Retina (tissue), 1 donor: ENCODE measurements at places on chromosomes 12 and 14.

DNA sequence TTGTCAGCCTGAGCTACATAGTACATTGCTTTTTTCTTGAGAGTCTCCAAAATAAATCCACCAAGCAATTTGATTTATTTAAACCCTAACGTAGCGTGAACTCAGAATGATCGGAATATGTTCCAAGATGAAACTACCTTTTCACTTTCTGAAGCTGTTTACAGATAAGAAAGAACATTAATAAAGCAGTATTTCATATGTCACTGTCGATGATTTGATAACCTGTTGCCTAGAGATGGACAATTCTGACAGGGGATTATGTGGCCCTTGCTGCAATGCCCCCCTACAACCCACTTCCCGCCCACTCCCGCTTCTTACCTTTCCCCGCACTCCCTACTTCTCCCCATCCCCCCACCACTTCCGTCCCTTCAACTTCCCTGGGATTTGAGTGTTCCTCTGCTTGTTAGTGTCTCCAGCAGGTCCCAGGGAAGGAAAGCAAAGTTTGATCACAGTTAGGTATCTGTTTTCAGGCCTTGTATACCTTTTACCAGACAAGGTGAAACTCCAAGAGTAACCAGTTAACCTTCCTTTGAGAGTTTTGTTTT, 229.2 kb upstream of the HMGA2 start:
- no peak for DNase-seq

- DNase-seq, result peak; percentile 88
Observed at GRCh38 chr14:99592933-99593753, 10.9 kb downstream of the CCDC85C start.

DNA sequence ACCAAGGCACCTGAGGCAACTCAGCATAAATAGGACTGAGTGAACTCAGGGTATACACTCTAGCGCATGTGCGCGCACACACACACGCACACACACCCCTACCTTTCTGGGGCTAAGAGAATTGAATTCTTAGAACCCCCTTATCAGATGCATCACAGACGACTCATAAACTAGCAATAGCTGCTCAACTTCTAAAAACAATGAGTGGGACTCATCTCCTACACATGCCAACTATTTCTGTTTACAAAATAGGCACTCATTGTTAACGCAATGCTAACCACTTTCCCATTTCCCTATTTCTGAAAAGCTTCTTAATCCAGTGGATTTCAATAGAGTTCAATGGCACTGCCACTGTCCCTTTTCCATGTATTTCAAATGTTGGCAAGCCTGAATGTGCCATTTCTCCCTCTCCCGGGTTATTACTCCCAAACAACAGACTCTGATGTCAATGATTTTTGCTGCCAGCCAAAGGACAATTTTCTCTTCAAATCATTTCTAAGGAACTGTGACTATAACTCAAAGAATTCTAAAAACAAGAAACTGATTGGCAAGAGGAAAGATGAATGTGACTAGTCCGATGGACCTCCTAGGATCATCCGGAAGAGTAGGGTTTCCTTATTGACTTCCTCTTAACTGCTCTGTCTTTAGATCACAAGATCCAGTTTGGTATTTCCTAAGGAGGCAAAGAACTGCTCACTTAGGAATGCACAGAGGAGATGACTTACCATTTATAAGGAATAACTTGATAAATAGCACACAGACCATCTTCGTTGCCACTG, 48.8 kb downstream of the SLC38A1 start:
- DNase-seq, result no peak

- DNase-seq, result no peak
Observed at GRCh38 chr12:14836336-14837210, 6.8 kb downstream of the ART4 start.

- DNase-seq, result no peak
Observed at GRCh38 chr12:95439461-95440230, 34.3 kb upstream of the METAP2 start.

GRCh38 chr14:91417120-91417982, at the start of gene CCDC88C:
Gene CCDC88C (minus strand): TSS chr14:91417820. CDS start chr14:91417690, 130 bp downstream.
- peak; percentile 81 for DNase-seq

DNA sequence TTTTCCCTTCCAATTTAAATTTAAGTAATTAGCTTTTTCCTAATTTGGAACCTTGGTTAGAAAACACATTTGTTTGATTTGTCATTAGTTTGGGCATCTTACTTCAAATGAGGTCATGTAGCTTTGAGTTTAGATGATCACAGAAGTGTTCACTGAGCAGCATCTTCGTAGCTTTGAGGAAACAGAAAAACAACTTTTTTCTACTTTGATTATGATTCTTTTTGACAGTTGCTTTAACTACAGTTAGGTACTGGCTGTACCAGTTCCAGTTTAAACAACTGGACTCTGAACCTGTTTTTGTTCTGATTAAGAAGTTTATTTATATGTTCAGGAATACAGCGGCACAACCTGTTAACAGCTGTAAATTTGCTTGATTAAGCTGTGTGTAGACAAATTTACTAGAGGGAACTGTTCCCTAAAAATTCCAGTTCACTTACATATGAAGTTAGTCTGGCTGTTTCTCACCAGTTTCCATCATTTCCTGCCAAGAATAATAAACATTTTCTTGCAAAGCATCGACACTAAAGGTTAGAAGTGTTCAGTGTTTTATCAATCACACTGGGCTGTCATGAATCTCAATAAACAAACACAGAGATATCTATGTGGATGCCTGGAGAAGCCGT, 191.9 kb downstream of the RAD51B start:
- DNase-seq, result peak; percentile 75

- no peak for DNase-seq
Observed at GRCh38 chr14:102764220-102764671, 13.0 kb upstream of the TRAF3 start.

DNA sequence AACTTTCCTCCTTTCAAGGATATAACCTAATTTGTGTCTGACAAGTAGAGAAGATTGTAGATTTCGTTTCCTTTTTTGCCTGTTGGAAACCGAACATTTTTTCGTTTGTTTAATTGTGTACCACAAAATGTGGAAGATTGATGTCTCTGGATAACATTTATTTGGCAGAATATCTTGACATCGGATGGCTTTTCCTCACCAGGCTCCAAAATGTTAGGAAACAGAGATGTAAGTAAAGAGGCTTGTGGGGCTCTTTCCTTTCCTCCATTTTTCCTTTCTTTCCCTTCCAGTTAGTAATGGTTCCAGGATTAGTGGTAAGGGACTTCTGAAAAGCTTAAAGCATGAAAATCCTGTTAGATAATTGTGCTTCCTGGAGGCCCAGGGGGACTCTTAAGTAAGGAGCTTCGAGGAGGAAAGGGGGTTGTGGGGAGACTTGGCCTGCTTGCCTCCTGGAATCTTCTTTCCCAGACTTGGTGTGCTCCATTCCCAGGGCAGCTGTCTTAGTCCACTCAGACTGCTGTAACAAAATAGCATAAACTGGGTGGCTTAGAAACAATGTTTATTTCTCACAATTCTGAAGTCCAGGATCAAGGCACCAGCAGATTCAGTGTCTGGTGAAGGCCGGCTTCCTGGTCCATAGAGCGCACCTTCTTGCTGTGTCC, 243.1 kb upstream of the PWP1 start:
- DNase-seq, result no peak

DNA sequence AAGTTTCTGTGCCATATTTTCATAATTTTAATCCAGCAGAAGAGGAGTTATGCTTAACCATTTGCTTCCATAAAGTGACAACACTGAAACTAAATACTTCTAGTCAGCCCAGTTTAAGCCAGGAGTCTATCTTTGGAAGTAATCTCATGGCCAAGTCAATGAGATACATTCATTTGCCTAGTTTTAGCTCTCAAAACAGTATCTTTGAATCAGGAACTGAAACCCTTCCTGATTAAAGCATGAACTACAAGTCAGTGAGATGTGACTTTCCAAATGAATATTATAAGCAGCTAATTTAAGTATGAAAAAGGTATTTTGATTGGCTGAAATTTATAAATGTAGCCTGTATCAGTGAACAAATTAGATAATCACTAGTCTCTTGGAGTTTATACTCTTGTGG, 491.5 kb downstream of the SLC6A15 start:
- no peak for DNase-seq

GRCh38 chr14:33062476-33062875, 123.8 kb downstream of the NPAS3 start:
- no peak for DNase-seq

- no peak for DNase-seq
Observed at GRCh38 chr12:63989301-63989845, 144.9 kb downstream of the SRGAP1 start.

DNA sequence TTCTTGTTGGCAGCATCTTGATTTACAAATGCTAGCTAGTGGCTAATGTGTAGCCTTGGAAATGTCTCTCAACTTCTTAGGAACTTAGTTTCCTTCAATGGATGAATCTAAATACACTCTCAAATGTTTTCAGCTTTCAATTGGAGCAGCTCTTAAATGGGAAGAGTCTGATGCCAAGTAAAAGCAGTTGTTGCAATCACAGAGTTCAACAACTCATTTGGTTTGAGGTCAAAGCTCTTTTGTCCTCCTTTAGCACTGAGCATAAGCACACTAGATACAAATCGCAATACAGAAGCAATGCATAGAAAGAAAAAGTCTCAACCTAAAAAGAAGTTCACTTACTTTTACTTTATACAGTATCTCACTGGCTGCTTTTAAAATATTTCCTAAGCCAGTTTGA, 986.1 kb upstream of the FLRT2 start:
- no peak for DNase-seq

DNA sequence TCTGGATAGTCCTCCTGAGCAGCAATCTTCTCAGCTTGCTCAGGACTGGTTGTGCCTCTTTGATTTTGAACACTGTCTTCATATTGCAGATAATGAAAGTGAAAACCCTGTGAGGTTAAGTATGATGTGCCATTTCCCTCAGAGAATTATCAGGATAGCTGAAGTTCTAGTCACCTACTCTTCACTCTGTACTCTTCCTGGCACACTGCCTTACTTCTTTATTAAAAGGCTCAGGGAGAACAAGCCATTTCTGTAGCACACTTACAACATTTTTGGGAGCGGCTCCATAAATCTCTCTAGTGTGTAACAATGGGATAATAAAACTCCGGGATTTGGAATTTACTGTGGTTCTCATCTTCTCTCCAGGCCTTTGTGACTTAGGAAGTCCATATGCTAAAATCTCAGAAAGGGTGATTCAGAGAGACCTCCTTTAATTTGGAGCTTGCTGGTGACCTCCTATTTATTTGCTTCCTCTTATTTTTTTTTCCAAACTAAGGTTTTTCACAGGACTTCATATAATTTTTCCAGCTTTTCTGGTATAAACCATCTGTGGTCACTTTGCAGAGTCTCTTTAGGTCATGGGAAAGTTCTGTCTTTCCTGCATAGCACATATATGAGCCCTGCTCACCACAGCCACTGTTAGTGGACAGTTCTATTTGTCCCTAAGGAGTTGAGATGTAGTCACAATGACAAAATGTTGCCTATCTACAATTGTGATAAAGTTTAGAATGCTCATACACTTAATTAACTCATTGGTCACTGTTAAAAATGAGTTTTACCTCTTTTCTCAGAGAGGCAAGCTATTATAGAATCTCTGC, 53.5 kb upstream of the LDHB start:
- DNase-seq, result no peak

GRCh38 chr12:2299206-2299605, 246.4 kb downstream of the CACNA1C start:
- no peak for DNase-seq

GRCh38 chr12:13102461-13103195, 839 bp downstream of the GSG1 start:
- peak; percentile 42 for DNase-seq

GRCh38 chr12:45336762-45337596, 121.1 kb downstream of the ANO6 start:
- DNase-seq, result no peak

GRCh38 chr14:22884738-22885523, 1.9 kb downstream of the REM2 start:
- peak; percentile 12 for DNase-seq

- no peak for DNase-seq
Observed at GRCh38 chr12:70535896-70536374, 101.3 kb downstream of the PTPRB start.

- DNase-seq, result no peak
Observed at GRCh38 chr14:75984674-75985073, 889 bp upstream of the IFT43 start.

GRCh38 chr12:15689751-15690191, 99.4 kb downstream of the EPS8 start:
- no peak for DNase-seq

DNA sequence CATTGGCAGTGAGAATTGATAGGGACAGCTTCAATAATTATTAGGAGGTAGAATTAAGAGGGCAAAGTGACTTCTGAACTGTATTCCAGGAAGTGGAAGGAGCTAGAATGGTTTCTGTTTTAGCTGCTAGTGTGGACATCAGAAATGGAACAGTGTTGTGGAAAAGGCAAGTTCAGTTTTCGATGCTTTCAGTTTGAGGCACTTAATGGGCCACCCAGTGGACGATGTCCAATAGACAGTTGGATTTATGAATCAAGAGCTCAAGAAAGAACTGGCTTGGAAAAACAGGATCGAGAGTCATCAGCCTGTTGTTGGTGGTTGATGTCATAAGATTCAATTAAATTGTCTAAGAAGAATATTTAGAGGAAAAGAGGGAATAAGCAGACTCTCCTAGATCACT, 136.3 kb downstream of the DYRK2 start:
- no peak for DNase-seq

DNA sequence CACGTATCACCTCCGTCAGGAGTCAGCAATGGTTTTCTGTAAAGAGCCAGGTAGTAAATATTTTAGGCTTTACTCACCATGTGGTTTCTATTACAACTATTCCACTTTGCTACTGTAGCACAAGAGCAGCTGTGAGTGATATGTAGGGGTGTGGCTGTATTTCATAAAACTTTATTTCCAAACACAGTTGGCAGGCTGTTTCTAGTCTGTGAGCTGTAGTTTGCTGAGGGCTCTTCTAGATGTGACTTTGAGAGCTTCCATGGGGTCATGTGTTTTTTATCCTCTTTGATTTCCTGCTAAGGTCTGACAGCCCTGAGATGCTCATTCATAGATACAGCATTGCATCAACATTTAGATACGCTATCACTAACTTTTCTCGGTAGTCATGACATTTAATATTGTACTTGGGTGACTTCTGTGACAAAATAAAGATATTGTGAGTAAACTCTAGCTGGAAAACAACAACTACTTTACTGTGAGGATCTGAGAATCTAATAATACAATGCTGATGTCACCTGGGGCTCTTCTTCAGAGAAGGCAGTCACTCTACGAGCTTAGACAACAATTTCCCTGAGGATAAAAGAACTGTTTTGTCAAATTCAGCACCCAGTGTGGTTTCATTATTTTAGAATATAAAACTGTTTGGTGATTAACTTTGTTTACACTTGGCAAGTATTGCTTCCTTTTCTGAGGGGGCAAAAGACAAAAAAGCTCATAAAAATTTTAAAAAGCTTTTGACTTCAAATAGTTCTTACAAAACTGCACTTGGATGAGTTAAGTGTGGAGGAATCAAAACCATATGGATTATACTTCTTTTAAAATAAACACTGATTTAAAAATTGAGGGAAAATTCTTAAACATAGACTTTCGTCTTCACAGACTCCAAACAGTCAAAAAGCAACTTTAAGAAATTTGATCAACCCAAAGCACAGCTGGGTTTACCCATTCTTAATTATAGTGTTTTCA, 231.2 kb upstream of the DCN start:
- no peak for DNase-seq

- peak; percentile 56 for DNase-seq
Observed at GRCh38 chr14:93332397-93332852, 411 bp downstream of the BTBD7 start.
